ENCODE measurements at places on chromosomes 7 and 10.

DNA sequence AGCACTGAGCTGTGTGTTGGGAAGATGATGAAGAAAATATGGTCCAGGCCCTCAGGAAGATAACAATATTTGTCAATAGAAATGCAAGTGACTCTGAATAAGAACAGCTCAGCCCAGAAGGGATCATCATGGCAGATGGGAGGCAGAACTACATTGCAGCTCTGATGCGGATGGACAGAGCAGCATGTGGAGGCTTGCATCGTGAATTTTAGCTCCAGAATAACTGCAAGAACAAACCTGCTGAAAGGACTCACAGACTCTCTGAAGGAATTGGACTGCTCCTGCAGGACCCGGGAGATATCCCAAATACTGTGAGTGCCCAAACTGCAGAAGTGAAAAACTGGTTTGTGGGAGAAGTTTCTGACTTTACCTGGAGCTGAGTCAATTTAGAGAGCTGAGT lies 80.6 kb upstream of the LAMB4 start:
- no peak for DNase-seq

DNA sequence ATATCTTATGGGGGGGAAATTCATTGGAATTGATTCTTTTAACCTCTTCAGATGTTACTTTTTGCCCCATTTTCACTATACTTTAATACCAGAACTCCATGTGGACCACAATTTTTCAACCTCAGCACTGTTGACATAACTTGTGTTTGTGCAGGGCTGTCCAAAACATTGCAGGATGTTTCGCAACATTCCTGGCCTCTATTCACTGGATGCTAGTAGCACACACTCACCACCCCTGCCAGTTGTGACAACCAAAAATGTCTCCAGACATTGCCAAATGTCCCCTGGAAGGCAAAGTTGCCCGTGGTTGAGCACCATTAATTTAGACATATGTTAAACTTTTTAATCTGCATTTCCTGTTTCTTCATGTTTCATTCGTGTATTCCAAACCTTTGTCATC lies 234.7 kb downstream of the GFRA1 start:
- peak; percentile 67 for DNase-seq

- peak; percentile 23 for DNase-seq
Observed at GRCh38 chr7:80453699-80454340, 58.0 kb downstream of the GNAT3 start.

DNA sequence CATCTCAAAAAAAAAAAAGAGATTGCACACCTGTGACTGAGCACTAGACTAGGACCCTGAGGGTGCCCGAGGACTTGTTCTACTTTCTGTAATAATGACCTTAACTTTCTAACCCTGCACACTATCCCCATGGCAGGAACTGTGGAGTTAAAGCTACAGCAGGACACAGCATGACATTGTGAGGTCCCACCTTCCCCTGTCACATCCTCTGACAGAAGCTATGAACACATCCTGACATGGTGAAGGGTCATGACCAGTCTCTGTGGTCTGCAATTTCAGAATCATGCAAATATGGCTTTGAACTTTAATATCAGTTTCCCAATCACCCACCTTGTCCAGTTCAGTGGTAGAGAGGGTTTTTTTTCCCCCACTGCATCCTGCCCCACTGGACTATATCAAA lies 18.5 kb upstream of the SAR1A start:
- no peak for DNase-seq

- peak; percentile 75 for DNase-seq
Observed at GRCh38 chr10:32367793-32368453, 21.0 kb upstream of the EPC1 start.

DNA sequence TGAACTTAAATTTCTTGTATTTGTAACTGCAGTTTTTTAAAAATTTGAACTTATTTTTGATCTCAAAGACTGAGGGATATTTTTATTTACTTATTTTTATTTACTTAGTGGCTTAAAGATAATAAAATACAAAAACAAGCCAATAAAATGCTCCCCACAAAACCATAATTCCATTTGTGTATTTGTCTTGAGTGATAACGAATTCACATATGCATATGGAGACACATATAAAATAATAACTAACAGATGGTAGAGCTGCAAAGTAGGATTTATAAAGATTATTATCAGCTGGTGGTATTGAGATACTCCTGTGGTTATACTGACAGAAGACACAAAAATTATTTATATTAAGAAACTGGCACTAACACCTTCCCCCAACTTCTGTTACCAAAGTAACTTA lies 90.2 kb upstream of the RPA3 start:
- no peak for DNase-seq

GRCh38 chr10:121159670-121160069 lies 308.5 kb downstream of the WDR11 start:
- no peak for DNase-seq

- no peak for DNase-seq
Observed at GRCh38 chr10:130039141-130039540, 71.5 kb downstream of the C10orf143 start.

GRCh38 chr7:105195891-105196290 lies 181.9 kb downstream of the KMT2E start:
- no peak for DNase-seq

GRCh38 chr10:44607116-44607515 lies 222.2 kb upstream of the CXCL12 start:
- no peak for DNase-seq

DNA sequence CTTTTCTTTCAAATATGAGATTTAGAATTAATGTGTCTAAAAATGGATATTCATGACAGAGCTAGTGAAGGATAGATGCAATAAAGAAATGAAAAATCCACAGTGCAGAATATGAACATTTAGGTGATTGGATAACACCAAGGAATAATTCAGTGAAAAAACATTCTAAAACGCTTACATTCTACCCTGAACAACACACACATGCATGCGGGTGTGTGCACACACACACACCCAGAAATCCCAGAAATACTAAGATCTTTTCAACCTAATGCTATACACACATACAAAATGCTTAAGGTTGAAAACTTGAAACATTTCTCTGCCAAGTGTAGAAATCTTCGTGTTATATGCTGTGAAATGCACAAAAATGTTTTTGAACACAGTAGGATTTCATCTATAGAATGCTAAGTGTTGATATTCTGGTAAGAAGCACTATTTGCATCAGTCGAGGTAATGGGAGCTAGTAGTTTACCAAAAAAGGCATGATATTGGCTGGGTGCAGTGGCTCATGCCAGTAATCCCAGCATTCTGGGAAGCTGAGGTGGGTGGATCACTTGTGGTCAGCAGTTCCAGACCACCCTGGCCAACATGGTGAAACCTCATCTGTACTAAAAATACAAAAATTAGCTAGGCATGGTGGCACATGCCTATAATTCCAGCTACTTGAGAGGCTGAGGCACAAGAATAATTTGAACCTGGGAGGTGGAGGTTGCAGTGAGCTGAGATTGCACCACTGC lies 600.6 kb downstream of the PHTF2 start:
- peak; percentile 67 for DNase-seq

DNA sequence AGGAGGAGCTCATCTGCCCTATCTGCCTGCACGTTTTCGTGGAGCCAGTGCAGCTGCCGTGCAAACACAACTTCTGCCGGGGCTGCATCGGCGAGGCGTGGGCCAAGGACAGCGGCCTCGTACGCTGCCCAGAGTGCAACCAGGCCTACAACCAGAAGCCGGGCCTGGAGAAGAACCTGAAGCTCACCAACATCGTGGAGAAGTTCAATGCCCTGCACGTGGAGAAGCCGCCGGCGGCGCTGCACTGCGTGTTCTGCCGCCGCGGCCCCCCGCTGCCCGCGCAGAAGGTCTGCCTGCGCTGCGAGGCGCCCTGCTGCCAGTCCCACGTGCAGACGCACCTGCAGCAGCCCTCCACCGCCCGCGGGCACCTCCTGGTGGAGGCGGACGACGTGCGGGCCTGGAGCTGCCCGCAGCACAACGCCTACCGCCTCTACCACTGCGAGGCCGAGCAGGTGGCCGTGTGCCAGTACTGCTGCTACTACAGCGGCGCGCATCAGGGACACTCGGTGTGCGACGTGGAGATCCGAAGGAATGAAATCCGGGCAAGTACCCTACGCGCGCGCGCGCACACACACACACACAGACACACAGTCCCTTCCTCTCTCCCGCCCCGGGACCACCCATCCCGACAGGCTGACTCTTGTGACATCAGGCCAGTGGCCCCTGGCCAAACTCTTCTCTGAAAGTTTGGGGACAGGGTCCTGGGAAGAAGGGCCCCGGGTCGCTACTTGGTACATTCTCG lies 538 bp downstream of the TRIM8 start:
- peak; percentile 92 for DNase-seq

GRCh38 chr7:103797647-103798307 lies 191.7 kb downstream of the RELN start:
- no peak for DNase-seq

DNA sequence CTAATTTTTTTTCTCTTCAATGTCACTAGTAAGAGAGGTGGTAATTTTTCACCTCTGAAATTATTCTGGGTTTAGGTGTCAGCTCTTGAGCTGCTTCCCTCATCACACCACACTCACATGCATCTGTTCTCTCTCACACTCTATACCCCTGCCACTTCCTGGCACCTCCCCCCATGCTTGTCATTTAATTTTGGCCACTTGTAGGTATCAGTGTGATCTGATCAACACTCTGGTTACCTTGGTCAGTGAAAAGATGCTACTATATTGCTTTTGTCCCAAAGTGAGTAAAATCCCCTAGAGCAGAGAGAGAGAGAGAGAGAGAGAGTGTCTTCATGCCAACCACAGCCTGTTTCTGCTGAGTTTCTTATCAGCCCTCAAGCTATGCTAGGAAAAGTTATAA lies 42.5 kb downstream of the STK17A start:
- no peak for DNase-seq

DNA sequence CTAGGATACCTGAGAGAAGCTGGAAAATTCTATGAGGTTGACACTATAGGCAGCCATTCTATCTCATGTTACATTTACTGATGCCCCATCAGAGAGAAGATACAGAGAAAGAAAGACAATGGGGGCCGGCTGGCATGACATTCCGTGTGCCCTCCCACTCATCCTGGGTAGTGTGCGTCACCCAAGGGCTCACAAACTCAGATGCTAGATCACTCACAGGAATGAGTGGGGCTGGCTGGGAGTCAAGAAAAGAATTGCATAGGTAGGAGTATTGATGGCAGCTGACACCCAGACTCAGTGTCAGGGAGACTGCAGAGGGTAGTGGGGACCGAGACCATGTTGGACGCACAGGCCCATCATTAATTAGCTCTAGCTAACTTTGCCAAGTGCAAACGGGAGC lies 1113.5 kb upstream of the AUTS2 start:
- DNase-seq = no peak

DNA sequence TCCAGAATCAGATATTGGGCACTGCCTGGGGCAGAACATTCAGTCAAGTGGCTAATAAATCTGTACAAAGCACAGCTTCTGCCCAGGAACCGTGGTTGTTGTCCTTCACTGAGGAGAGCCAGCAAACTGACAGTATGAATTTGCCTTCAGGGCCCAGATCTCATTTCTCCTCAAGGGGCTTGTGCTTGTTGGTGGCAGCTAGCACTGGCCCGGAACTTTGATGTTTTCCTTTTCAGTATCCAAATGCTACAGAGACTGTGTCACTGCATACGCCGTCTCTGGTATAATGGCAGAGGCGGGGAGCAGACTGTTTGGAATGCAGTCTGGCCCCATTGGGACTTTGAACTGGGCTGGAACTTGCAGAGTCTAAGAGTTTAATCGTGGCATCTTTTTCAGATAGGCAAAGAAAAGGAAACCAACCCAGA lies 30.4 kb upstream of the ADD3 start:
- DNase-seq = peak; percentile 73

GRCh38 chr10:130430852-130431704 lies 294.9 kb downstream of the GLRX3 start:
- DNase-seq = no peak

DNA sequence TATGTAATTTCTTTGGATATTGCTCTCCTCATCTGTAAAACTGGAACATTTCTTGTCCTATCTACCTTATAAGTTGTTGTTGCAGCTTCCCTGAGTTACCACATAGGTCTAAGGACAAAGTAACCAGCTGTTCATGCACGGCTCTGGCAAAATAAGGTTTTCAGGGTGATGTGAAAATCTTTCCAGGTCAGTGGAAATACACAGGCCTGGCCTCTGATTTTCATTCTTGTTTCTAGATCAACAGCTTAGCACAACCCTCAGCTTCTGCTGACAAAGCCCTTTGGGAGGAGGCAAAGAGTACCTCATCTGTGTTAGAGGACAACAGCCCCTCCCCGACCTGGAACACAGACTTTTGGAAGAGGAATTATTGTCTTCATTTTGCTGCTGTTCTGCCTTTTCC lies 117.5 kb upstream of the AGK start:
- DNase-seq = no peak

DNA sequence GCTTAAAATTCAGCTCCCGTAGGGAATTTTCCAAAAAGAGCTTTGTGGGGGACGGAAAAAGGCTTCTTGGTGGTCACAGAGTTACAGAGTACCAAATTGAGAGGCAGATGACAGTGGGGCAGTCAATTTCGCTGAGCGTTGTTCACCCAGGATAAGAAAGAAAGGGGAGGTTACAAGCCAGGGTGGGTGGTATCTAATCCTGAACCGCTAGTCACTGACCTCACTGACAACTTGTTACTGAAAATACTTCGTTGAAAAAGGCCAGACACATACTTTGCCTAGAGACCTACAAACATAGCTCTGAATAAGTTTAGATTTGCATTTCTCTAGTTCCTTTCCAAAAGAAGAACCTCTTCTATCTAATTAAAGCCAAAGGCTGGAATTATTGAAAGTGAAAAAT lies at the start of gene CTNNA3:
CTNNA3 (minus strand) TSS at position 167 of the 400 bp plus-strand sequence.
- DNase-seq = no peak

- no peak for DNase-seq
Observed at GRCh38 chr7:101676062-101676598, 47.0 kb upstream of the MYL10 start.

- no peak for DNase-seq
Observed at GRCh38 chr10:2989292-2989947, 77.9 kb upstream of the PFKP start.

- DNase-seq = no peak
Observed at GRCh38 chr10:71604324-71605018, 115.1 kb downstream of the C10orf105 start.

DNA sequence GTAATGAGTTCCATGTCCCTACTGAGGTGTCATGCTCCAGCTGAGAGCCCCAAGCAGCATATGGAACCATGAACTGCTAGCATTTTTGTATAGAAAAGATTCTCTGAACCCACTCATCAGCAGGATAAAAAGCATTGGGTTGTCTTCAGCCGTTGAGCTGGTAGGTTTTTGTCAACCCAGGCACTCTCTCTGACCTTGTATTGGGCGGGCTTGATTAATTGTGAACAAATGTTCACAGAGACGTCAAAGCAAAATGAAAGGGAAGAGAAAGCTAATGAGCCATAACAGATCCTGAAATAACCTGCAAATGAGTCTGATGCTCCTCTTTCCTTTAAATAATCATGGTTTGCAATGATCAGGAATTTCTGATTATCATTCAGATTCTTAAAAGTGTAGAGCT lies 924.7 kb upstream of the CELF2 start:
- no peak for DNase-seq

- no peak for DNase-seq
Observed at GRCh38 chr7:1630700-1631336, 39.3 kb upstream of the ELFN1 start.

DNA sequence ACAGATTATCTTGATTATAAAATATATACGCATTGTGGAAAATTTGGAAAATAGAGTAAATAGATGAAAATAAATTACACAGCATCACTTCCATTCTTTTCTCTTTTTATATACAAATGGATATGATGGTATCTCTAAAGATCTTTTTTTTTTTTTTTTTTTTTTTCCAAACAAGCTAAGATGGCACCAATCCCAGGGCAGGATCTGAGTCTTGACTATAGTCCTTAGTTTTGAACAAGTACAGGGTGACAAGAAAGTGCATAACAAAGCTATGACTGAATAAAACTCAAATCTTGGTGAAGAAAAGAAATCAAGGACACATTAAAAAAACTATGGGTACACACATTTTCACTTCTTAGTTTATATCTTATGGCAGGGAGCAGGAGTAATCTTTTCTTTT lies 42.6 kb upstream of the FAM133B start:
- DNase-seq = no peak

All from astrocyte of the hippocampus (primary cell).